ENCODE measurements at places on chromosomes 3 and 15.

DNA sequence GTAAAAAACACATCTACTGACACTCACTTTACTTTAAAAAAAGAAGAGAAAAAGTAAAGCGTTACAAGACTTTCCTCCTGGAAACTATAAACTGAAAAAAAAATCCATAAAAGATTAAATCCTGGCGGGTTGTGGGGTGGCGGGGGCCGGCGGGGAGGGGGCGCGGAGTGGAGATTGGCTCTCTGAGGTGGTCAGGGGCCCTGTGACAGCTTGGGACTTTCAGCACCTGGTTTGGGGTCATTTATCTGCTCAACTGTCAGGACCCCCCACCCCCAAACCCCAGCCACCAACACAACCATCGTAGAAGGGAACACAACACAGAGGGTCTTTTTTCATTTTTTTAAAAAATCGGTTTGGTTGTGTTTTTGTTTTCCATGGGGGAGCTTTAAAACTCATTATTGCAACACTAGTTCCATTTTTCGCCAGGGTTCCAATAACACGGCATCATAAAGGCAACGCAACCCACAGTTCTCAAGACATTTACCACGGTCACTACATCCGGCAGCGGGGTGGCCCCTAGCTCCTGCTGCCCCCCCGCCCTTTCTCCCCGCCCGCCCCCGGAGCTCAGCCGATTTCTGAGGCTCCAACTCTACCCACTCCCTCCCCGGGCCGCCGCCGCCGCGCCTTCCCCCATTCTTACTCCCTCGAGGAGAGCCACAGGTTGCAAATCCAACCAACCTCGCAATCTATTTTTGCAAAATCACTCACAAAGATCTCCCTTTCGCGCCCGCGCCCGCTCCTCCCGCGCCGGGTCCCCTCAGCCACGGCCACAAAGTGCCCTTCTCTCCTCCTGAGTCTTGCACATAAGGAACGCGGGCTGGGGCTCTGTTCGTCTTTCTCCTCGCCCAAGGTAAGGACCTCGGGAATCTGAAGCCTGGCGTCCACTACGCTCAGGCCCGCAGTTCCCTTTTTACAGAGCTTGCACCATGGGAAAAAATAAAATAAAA lies 1.8 kb downstream of the BCL6 start:
- peak; percentile 56 for DNase-seq

DNA sequence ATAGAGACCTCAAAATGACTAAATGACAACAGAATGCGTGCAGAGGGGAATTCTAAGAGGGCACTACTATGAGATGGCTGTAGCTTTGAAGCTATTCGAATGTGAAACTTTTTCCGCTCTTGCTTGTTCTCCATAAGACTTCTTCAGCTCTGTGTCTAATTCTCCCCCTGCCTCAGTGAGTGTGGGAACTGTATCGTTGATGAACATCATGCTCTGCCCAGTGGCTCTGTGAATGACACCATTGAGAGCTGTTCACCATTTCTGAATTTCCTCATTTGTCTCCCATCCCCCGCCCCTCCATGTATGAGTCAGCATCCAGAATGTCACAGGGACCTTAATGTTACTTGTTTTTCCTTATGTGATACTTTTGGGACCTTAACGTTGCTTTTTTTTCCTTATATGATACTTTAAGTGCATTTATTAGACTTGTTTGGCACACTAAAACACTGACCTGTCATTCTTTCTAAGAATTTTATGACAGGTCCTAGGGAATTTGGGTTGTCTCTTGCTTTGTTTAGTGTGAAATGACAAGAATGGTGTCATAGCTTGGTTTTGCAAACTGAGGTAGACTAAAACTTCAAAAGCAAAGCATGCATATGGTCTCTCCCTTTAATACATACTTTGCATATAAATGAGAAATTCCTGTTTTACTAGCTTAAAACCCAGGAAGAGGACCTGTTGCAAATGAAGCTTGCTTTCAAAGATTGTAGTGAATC lies 99.6 kb downstream of the FNDC3B start:
- DNase-seq: no peak

DNA sequence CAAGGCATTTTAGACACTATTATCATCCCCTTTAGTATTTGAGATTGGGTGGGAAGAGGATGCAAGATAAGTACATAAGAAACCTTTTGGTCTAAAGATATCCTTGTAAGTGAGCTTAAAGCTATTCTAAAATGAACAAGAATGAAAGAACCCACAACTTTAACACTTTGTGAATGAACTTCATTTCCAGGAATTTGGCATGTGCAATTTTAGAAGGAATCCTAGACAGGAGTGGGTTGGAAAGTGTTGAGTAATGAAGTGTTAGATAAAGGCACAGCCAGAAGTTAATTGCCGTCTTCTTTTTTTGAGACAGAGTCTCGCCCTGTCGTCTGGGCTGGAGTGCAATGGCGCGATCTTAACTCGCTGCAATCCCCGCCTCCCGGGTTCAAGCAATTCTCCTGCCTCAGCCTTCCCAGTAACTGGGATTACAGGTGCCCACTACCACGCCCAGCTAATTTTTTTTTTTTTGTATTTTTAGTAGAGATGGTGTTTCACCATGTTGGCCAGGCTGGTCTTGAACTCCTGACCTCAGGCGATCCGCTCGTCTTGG lies 13.2 kb upstream of the TEX9 start:
- no peak for DNase-seq

GRCh38 chr3:124928333-124929202 lies 6.0 kb downstream of the MUC13 start:
- DNase-seq: peak; percentile 75

GRCh38 chr3:172711454-172711795 lies 558 bp upstream of the NCEH1 start:
- no peak for DNase-seq

GRCh38 chr3:46029953-46030543 lies 2.8 kb upstream of the XCR1 start:
- DNase-seq: no peak

DNA sequence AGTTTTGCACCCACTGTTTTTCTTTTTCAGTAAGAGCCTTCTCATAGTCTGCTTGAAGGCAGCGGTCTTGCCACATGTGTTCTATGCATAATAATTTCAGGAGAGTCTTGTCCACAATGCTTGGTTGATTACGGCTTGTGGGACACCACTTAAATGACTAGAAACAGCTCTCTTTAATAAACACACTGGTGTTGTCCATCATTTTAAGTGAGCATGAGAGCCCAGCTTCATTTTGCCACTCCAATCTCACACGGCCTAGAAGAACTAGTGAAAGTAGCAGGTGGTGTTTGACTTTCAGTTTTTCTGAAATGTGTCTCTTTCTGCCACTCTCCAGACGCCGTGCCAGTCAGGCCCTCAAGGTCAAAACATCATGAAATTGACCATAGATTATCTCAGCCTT lies 292.1 kb downstream of the LPP start:
- DNase-seq: no peak

GRCh38 chr15:70856884-70857561 lies 3.1 kb upstream of the LARP6 start:
- no peak for DNase-seq

DNA sequence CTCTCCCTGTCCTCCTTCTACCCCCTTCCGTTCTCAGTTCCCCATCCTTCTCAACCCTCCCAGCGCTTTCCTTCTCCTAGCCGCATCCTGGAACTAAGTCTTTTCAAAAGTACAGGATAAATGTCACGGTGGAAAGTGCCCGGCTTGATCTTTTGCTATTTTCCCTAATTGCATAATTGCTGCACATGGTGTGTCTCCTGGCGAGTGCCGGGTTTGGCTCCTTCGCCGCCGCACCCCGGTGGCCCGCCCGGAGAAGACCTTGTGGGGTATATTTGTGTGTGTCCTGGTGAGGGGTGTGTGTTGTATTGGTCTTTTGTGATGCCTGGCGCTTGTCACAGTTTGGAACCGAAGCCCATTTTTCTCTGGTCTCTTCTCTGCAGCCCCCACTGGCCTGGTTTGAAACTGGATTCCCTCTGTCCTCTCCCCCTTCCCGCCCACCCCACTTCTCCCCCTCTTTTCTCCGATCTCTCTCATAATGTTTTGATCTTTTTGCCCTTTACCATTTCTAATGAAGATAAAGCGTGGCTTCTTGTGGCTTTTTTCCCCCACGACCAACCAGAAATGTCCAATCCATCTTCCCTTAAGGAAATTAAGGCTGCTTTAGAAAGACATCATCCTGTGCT lies 692 bp downstream of the UBE2E2 start:
- DNase-seq: peak; percentile 25

- DNase-seq: no peak
Observed at GRCh38 chr3:23198801-23199200, 4.3 kb upstream of the UBE2E2 start.

GRCh38 chr3:138082992-138083386 lies 32.4 kb downstream of the DZIP1L start:
- DNase-seq: no peak

GRCh38 chr3:172513488-172513887 lies 9.7 kb downstream of the TNFSF10 start:
- DNase-seq: no peak

DNA sequence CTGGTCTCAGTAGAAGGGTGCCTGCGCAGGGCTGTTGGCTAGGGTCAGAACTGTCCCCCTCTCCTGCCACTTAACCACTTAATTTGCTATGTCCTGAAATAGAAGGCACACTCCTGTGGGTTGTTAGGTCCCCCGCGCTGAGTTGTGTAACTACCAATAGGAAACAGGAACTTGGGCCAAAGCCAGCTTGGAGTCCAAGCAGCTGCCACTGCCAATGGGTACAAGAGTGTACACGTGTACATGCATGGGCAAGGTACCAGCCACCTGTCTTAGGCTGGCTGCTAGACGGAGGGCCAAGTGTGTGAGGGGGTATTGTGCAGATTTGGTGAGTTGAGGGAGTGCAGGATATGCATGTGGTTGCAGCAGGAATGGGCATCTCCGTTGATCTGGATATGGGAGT lies 29.7 kb upstream of the POLG start:
- DNase-seq: no peak

DNA sequence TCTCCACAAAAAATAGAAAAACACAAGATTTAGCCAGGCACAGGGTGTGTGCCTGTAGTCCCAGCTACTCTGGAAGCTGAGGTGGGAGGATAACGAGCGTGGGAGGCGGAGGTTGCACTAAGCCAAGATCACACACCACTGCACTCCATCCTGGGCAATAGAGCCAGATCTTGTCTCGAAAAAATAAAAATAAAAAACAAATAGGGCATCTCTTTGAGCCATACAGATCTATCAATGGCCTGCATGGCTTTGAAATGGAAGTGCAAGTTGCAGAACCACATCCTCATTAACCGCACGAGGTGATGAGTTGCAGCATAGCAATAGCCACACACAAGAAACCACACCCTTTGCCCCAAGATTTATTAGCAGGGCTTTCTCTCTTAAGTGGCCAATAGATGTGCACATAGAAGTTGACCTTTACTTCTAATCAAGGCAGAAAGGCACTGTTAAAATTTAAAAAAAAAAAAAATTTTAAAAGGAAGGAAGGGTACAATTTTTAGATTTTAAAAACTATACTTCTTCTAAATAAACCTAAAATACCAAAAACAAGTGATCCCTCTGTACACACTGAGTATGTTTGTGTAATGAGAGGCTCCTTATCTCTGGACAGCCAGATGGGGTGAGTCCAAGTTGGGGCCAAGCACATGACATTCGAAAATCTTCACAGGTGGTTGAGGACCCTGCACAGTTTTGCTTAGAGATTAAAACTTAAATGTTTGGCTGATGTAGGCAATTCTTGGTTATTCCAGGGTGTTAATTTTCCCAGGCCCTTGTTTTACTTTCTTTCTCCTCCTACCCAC lies 53.4 kb downstream of the FILIP1L start:
- DNase-seq: peak; percentile 56

DNA sequence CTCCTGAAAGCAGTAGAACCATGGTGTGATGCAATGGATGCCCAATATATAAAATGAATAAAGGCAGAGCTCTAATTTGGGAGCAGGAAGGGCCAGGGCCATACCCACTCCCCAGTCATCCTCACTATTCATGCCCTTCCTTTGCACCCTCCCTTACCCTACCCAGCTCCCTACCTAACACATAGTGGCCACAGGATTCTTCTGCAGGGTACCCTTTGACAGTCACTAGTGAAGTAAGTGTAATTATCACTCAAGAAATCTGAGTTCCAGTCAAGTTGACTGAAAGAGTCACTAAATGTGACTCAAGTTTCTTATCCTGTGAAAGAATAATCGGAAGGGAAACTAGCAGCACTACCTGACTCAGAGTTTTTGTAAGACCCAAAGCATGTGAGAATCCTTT lies 69.2 kb downstream of the RASA2 start:
- DNase-seq: no peak

GRCh38 chr15:57376696-57377477 lies 582 bp downstream of the CGNL1 start:
- DNase-seq: peak; percentile 68

All from NCI-H524 (cell line).